NCI-H1436 (cell line): ENCODE measurements at places on chromosomes 6 and 20.

DNA sequence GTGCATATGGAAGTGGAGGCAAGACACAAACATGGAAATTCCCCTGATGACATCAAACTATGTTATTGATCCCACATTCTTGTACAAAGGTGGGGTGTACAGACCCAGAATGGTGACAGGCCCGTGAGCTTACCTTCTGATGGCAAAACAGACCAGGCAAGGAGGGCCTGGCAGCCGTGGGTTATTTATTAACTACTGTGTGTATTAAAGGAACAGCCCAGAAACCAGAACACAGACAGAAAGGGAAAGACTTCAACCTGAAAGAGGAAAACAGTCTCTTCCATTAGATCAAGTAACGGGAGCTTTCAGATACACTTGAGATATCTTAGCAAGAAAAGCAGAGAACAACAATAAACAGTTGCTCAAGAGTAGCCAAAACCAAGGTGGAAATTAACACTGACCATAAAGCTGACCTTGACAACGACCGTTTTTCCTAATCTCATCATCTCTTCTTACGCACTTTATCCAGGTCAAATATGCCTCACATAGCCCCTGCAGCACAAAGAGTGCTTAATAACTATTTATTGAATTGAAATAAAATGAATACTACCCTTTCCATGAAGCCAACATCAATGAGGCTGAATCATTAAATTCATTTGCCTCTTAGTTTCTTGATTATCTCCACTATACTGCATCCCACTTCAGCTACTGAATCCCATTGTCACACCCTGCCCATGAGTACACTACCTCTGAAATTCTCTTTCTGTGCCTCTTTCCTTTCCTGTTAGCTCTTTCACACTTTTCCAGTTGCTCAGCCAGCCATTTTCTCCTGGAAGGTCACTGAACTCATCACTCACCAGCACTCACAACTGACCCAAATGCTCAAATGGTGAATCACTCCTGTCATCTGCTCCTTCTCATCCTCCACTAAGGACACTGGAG lies 67.4 kb downstream of the MOXD1 start:
- DNase-seq, result no peak

DNA sequence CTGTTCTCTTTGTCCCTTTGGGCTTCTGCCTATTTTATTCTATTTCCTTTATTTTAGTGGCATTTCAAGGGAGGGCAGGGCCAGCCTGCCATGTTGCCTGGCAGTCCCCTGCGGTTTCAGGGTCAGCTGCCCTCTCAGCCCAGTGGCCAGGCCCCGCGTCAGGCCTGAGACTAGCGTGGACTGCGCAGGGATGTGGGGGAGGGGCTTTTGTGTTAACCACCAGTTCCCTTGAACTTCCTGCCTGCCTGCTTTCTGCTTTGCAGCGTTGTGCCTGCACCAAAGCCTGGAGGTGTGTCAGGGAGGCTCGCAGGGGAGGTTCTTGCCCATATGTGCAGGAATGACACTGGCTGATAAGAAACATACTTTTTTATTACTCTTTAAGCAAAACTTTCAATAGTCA lies 157.6 kb downstream of the SLC35B3 start:
- DNase-seq, result no peak

DNA sequence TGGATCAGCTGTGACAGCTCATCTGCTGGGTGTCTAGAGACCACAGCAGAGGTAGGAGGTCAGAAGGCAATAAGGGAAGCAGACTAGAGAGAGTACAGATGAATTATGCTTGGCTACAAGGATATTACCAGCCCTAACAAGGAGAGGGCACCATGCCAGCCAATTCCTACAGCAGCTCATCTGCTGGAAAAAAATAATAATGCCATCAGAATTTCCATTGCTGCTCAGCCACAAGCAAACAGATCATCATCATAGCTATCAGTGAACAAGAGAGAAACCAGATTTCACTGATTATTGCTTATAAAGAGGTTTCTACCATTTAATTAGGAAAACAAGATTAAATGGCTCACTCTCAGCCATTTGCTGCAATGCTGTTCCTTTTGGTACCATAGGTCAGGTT lies 66.5 kb downstream of the PSMG4 start:
- DNase-seq, result no peak

DNA sequence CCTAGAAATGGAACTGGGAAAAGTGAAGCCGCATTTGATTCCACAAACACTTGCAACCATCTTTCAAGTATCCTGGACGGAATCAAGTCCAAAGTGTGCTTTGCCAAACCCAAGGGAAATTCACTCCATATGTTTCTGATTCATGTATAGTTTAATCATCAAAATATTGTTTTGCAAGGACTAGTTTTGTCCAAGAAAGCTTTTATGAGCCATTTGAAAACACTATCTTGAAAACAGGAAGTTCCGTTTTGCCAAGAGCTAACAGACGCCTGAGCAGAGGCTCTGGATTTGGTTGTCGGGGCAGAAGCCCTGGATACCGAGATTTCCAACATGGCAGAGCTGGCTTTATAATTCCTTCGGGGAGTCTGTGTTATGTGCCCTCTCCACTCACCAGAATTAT lies 251.1 kb downstream of the PHACTR1 start:
- DNase-seq, result no peak

DNA sequence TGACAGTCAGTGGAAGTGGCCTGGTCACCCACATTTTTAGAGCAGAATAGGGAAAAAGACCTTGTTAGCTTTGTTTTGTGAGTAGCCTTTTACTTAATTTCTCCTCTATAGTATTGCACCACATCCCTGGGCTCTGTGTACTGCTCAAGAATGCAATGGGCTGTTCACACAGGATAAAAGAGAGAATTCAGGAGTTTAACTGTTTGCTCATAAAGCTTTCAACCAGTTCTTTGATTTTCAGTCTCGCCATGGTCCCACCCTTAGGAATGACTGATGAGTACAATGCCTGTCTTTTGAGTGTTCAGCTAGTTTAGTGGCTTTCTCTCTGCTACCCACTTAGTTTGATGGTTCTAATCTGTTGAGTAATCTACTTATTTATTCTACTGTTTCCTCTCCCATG lies 129.7 kb downstream of the PLG start:
- no peak for DNase-seq

GRCh38 chr6:36774331-36774730 lies 64.9 kb downstream of the CPNE5 start:
- no peak for DNase-seq

GRCh38 chr20:25083773-25084625 lies 2.1 kb upstream of the VSX1 start:
- DNase-seq, result no peak

- no peak for DNase-seq
Observed at GRCh38 chr6:42443312-42444060, 8.2 kb downstream of the TRERF1 start.

GRCh38 chr6:30399390-30400058 lies 54.6 kb downstream of the RPP21 start:
- DNase-seq, result no peak
